ENCODE measurements at places on chromosomes 11 and 22. TPM values are rescaled to one million over a fixed set of nuclear protein-coding genes. Genes with fewer than 3 reads are reported as not detected.

The CRACR2B gene
- total RNA-seq: 4.5 TPM

The CHST1 gene
- total RNA-seq: 83.0 TPM

The PKDREJ gene
- total RNA-seq: not detected

The SC5D gene
- 104 TPM for total RNA-seq

The C11orf65 gene
- 1.1 TPM for total RNA-seq

The GNAZ gene
- 77.9 TPM for total RNA-seq

The TNRC6B gene
- 119 TPM for total RNA-seq

The CLDN5 gene
- 125 TPM for total RNA-seq

The ISX gene
- total RNA-seq: not detected

The SLC3A2 gene
- 146 TPM for total RNA-seq

The YDJC gene
- total RNA-seq: 18.4 TPM

The FGF19 gene
- not detected for total RNA-seq

The CCDC15 gene
- total RNA-seq: 0.83 TPM

The SLC22A8 gene
- 2.3 TPM for total RNA-seq

The ACRV1 gene
- total RNA-seq: 1.6 TPM

The GLYAT gene
- total RNA-seq: not detected

The ANKK1 gene
- total RNA-seq: 1.6 TPM

The SCN2B gene
- 61.7 TPM for total RNA-seq

The OR52N4 gene
- 0.66 TPM for total RNA-seq

The MRPL48 gene
- 53.5 TPM for total RNA-seq

The BBOX1 gene
- 19.9 TPM for total RNA-seq

The SCGB2A2 gene
- total RNA-seq: not detected

The TRPM5 gene
- total RNA-seq: not detected

The SSTR3 gene
- 13.9 TPM for total RNA-seq

The DDTL gene
- 1.0 TPM for total RNA-seq
